ENCODE measurements at places on chromosomes 12 and 14.

DNA sequence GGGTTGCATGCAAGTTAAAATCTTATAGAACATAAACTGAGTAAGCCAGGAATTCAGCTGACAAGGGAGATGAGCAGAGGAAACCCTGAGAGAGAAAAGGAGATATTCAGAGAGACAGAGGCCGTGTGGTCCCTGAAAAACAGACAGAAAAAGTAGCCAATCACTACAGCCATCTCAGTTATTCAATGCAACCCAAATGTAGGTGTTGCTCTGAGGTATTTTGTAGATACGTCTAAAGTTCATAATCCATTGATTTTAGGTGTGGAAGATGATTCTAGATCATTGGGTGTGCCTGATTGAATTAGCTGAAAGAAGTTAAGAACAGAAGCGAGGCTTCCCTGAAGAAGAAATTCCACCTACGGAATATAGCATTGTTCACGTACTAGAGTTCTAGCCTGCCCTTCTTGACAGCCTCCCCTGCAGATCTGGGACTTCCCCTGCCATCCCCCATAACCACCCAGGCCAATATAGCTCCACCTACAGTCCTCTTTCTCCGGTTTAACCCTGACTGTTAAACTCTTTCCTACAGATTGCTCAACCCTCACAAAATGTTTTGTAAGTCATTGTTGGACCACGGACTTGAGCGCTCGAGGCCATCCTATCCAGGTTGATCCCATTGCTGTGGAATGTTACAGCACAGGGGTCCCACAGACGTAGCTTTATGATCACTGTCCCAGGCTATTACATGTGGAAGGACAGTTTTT is 21.7 kb downstream of the AICDA start:
- no peak for DNase-seq

DNA sequence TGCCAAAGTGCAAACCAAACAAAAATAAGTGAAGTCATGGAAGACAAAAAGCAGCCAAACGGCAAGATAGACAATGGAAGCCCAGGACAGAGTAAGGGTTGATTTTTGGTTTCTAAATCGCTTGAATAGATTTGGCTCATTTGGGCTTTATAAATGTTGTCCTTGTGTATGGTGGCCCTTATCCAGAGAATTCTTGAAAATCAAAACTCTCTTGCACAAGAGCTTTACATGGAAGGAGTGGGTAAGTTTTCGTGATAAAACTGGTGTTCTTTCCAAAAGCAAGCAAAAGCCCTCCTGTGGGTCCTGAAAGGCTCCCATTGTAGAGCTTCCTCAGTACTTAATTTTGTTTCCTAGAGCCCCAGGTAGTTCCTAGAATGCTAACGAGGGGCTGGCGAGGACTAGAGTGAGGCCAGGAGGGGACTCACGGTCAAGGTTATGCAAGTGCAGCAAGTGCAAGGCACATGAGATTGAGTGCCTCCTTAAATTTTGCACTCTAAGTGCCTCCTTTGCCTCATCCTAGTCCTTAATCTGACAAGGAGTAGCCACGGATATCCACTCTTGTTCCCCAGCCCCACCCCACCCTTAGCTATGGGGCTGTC is 4.1 kb downstream of the SIX6 start:
- DNase-seq = no peak

- DNase-seq = no peak
Measured at GRCh38 chr12:124722878-124723277, 140.8 kb downstream of the SCARB1 start.

- DNase-seq = no peak
Measured at GRCh38 chr14:50813544-50813863, 17.5 kb downstream of the NIN start.

GRCh38 chr12:750366-751191 is 1.8 kb upstream of the WNK1 start:
- DNase-seq = no peak

GRCh38 chr14:33254342-33254741 is 315.7 kb downstream of the NPAS3 start:
- no peak for DNase-seq

GRCh38 chr12:29448157-29448556 is 49.3 kb downstream of the OVCH1 start:
- DNase-seq = no peak

GRCh38 chr14:73188501-73188911 is 48.8 kb upstream of the PAPLN start:
- no peak for DNase-seq

- no peak for DNase-seq
Measured at GRCh38 chr12:82517027-82517426, 158.7 kb downstream of the METTL25 start.

DNA sequence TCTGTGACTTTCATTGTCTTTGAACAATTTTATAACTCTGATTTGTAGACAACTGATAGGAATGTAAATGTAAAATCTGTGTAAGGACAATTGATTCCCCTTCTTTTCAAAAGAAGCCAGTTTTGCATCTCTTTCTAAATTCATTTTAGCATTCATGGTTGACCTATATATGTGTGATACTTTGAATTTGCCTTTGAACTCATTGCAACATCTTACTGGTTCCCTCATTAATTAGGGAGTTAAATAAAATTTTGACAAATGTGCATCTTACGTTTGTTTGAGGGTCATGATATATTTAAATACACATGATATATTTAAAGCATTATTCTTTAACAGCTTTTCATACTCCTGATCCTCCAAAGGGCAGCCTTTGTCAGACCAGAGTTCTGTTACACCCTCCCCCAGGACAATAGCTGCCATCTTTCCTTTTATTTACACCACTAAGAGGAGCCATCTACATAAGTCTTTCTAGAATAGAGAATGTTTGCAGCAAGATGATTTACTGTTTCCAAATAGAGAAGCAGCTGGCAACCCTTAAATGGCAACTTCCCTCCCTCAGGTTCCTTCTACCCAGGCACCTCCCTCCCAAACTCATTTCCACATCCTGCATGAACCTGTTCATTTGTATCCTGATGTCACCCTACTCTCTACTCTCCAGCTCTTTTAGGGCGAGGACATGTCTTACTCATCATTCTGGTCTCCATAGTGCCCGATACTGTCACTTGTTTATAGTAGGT is 40.2 kb upstream of the APPL2 start:
- DNase-seq = no peak

DNA sequence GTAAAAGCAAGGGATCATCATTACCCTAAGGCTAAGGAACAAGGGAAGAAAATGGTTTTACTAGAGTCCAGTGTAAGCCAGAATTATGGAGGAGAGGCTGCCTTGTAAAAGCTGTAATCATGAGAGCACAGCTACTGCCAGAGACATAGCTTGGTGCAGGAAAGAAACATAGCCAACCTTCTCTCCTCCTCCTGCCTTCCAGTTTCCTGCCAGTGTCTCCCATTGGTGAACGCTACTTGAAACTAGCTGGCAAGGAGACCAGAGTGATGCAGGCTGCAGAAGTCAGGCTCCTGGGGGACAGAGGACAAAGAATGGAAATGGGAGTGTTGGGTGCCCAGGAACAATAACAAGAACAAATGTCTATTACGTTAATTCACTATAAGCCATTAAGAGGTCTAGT is 158.5 kb downstream of the NELL2 start:
- no peak for DNase-seq

- no peak for DNase-seq
Measured at GRCh38 chr14:71532790-71533189, 399.4 kb upstream of the RGS6 start.

DNA sequence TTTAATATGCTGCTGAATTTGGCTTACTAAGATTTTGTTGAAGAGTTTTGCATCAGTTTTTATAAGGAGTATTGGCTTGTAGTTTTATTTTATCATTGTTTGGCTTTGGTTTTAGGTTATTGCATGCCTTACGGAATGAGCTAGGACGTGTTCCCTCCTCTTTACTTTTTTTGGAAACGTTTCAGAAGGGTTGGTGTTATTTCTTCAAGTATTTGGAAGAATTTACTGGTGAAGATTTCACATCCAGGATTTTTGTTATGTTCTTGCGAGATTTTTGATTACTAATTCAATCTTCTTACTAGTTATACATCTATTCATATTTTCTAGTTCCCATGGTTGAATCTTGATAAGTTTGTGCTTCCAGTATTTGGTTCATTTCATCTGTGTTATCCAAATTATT is 823.2 kb downstream of the SLC6A15 start:
- DNase-seq = no peak
